Choroid plexus epithelial cell (primary cell): ENCODE measurements at places on chromosomes 1 and 21.

- DNase-seq: no peak
Observed at GRCh38 chr1:209585197-209585596, 1.7 kb downstream of the CAMK1G start.

DNA sequence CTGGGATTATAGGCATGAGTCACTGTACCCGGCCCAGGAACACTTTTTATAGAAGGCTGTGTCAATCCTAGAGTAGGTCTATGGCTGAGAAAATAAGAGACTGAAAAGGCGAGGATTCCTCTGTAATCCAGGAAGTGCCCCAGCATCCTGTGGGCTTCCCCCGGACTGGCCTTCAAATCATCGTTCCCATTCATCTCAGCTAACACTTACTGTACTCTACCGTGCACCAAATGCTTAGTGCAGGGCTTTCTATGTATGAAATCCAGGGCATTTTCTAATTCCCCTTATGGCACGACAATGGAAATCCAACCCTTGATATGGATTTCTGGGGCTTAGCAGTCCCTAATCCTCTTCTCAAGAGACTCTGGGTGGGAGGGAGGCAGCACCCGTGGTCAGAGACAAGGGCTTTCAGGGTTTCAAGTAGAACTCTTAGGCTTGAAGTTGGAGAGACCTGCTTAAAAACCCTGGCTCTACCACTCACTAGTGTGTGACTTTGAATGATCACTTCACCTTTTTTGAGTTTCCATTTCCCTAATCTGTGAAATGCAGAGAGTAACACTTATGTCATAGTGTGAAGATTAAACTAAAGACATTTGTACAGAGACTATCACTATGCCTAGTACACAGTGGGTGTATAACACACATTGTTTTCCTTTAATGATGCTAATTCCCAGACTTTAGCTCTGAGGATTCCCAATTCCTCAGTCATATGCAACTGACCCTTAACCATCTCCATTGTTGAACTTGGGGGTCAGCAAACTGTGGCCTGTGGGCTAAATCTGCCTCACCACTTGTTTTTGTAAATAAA, 20.3 kb downstream of the MECR start:
- no peak for DNase-seq

DNA sequence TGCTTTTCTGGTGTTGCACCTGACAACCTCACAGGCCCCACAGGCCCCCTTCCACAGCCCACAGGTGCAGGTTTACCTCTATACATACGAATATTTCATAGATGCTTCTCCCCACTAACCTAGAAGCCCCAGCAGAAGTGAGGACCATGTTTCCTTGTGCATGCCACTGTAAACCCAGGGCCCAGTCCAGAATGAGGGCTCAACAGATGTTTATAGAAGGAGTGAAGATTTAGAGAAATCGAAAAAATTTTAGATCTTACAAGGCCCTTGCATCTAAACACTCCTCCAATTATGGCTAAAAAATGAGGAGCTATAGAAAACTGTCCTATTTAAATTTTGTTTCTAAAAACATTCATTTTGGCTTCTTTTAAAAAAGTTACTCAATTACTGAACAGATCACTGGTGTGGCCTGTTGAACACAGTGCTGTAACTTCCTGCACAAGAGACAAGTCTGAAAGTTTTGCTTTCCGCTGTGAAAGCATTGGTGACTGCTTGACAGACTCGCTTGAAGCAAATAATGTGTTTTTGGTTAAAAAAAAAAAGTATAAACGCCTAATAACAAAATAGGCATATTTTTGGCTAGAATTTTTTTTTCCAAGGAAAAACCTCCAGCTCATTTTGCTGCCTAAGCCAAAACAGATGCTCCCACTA, 1.2 kb downstream of the ABCB10 start:
- DNase-seq: peak; percentile 48

DNA sequence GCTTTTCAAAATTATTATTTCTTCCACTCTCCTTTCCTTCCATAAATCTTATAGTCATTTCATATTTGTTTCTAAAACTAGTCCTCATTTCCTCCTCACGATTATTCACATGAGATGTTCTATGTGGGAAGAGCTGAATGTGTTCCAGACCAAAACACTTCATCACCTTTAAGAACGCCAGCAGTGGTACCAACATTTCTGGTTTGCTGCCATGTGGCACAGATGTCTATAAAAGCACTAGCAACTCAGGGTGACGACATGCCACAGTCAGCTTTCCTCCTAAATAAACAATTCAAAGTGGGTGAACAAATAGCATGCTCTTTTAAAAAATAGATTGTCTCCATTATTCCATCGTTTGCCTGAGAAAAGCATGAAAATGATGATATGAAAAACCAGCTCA, 1217.8 kb upstream of the ADGRL2 start:
- no peak for DNase-seq

- DNase-seq: no peak
Observed at GRCh38 chr21:32135401-32136363, 143.2 kb downstream of the MIS18A start.
